Eye (tissue), 1 donor: ENCODE measurements at places on chromosomes 4 and X.

DNA sequence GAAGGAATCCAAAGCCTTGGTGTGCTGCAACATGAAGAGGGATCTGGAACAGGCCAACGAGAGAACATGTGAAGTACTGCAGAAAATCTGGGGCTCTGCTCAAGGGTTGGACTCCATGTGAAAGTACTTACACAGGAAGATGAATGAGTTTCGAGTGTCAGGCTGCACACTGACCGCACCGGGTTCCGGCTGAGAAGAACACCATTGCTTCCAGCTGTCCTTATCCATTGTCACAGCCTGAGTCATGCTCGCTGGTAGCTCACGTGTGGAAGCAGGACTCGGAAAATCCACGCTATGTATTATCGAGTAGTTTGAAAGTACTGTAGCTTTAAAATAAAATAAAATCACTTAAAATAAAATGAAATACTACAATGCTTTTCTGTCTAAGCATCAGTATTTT is 50.4 kb upstream of the TBL1X start:
- no peak for DNase-seq

GRCh38 chr4:185139736-185140135 is 3.3 kb upstream of the SLC25A4 start:
- DNase-seq, result no peak

DNA sequence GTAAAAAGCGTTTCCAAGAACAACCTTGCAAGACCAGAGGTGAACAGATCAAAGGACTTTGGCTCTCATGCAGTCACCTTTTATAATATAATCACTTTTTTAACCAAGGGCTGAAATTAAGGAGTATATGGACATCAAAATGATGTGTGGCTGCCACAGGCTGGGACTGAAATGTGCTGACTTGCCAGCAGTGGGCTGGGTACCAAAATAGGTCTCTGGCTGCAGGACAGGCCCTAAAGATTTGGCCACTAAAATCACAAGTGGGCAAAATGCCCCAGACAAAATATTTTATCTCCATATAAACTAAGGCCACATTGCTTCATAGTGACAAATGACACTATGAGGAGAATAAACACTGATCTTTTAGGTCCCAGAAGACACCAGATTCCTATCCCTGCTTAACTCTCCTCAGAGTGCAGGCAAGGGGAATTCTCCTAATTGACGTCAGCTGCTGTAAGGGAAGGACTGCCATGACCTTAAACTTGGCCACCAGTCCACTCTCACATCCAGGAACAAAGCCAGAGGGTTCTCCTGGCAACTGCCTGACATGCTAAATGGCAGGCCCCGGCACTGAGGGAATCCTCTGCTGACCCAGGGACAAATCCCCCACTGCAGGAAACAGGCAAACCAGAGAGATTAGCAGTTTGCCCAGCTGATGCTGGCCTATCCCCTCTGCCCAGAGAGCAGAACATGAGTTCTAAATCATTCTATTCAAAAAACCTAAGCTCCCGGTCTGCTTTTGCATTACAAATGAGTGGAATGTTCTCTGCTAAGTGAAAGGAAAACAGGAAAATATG is 155.8 kb downstream of the PPP3CA start:
- peak; percentile 61 for DNase-seq

- DNase-seq, result peak; percentile 82
Measured at GRCh38 chrX:102652031-102652688, 877 bp downstream of the GPRASP1 start.

DNA sequence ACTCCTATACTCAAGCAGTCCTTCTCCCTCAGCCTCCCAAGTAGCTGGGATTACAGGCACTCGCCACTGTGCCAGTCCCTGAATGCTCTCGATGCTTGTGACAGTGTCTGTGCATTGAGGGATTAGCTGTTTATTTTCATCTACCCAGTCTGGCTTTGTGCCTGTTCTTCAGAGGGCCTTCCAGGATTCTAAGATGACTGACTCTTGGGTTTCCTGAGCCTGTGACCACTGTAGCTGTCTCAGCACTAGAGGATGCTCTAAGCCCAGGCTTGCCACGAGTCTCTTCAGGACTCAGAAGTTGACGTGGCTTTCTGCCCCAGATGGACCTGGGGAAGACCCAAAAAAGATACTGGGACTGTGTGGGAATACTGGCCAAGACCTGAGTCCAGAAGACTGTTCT is 201.4 kb downstream of the ARHGAP10 start:
- DNase-seq, result no peak

DNA sequence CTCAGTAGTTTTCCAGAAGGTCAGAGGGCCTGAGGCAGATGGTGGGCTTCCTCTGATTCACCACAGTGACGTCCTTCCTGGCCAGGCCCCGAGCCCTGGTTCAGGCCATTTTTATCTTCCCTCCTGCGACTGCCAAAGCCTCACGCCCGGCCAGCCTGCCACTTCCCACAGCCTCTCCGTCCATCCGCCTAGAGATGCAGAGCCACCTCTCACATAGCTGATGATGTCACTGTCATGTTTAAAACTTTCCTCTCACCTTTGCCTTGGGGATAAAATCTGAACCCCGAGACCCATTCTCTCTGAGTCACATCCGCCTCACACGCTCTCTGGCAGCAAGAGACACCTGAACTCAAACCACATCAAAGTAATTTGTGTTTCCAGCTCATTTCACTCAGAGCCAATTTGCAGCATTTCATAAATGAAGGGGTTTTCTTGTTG is 175.3 kb downstream of the QDPR start:
- no peak for DNase-seq

DNA sequence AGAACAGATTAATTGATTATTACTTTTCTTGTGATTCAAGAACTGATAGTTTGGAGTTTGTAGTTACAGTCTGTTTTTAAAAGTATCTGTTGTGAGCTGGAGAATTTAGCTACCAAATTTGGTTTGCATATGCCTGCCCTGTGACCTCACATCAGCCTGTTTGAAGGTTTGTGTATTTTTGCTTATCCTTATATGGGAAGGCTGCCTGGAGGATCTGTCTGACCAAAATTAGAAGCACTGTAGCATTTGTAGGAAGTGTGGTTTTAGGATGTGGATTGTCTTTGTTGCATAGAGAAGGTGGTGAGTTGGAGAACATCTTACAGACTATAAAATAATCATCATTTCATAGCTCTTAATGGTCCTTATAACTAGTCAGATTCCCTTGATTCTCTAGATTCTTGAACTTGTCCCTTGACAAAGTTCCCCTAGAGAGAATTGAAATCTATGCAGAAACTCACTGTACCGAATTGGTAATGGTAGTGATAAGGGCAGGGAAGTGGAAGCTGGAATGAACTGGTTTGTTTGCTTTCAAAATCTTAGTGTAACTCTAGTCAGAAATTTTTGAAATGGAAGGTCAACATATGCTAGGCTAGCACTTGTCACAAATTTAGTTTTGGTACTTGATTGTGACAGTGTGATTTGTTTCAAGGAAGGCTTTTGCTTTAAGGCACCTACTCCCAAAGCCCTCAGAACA is 57.3 kb downstream of the SH3BGRL start:
- no peak for DNase-seq

DNA sequence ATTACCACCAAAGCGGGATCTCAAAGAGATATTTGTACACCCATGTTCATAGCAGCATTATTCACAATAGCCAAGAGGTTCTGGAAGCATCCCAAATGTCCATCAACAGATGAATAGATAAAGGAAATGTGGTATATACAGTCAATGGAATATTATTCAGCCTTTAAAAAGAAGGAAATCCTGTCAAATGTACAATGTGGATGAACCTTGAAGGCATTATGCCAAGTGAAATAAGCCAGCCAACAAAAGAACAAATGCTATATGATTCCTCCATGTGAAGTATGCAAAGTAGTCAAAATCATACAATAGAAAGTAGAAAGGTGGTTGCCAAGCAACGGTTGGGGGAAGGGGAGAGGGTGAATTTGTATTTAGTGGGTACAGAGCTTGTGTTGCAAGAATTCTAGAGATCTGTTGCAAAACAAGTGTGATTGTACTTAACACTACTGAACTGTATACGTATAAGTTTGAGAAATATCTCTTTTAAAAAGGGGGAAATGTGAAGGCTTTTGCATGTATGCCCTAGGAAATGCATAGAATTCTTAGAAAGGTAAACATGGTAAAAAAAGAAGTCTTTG is 5.0 kb upstream of the ZRSR2 start:
- no peak for DNase-seq

- DNase-seq, result no peak
Measured at GRCh38 chrX:37594755-37595382, 23.4 kb downstream of the LANCL3 start.

DNA sequence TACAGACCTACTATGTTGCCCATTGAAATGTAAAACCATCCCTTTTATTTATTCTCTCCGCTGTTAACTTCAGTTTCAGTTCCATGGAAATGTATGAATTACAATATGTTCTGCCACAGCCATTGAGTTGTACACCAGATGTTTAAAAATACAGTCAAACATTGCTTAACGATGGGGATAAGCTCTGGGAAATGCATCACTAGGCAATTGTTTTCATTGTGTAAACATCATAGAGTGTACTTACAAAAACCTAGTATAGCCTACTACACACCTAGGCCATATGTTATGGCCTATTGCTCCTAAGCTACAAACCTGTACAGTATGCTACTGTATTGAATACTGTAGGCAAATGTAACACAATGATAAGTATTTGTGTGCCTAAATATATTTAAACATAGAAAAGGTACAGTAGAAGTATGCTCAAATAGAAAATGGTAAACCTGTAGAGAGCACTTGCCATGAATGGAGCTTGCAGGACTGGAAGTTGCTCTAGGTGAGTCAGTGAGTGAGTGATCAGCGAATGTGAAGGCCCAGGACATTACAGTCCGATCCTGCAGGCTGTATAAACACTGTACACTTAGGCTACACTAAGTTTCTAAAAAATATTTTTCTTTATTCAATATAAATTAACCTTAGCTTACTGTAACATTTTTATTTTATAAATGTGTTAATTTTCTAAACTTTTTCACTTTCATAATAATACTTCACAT is 2.7 kb upstream of the PF4V1 start:
- DNase-seq, result no peak

GRCh38 chr4:112206431-112206830 is 25.2 kb upstream of the AP1AR start:
- DNase-seq, result no peak

GRCh38 chr4:95058991-95059390 is 301.2 kb downstream of the BMPR1B start:
- DNase-seq, result peak; percentile 83

- DNase-seq, result no peak
Measured at GRCh38 chr4:159071178-159071968, 31.5 kb upstream of the RAPGEF2 start.

GRCh38 chr4:126890383-126890782 is 742.4 kb upstream of the INTU start:
- no peak for DNase-seq

GRCh38 chr4:182884040-182884439 is 33.1 kb downstream of the DCTD start:
- no peak for DNase-seq

DNA sequence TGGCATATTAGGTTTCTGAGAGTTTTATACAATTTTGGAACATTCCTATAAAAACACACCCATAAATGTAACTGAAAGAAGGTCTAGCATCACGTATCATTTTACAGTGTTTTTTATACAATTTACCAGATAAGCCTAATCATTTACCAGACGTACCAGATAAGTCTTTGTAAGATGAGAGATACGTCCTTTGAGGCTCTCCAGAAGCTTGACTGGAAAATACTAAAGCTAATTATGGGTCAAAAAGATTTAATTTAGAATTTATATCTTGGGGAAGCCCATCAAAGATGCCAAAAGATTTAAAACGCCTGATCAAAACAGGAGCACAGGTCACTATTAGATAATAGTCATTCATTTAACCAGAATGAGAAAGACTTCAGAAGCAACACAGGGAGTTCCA is 55.0 kb downstream of the RGS12 start:
- DNase-seq, result no peak

DNA sequence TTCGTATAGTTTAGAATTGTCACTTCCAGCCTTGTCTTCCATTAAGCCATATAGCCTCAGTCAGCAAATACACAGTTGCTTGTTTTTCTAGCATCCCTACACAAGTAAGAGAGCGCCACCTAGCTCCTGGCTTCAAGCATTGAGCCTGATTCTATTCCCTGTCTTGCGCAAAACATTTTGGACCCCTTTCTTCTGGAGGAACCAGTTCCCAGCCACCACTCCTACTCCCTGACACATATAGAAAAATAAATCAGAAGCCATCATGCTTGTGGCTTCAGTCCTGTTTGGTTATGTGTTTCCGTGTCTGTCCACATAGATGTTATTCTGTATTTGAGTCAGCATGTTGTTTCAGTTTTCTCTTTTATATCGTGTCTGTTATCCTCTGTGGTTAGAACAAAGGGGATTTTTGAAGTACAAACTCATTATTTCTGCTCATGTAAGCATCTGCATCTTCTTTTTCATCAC is 59.9 kb downstream of the GK start:
- DNase-seq, result peak; percentile 67

- DNase-seq, result no peak
Measured at GRCh38 chr4:56375458-56375857, 11.8 kb downstream of the AASDH start.

DNA sequence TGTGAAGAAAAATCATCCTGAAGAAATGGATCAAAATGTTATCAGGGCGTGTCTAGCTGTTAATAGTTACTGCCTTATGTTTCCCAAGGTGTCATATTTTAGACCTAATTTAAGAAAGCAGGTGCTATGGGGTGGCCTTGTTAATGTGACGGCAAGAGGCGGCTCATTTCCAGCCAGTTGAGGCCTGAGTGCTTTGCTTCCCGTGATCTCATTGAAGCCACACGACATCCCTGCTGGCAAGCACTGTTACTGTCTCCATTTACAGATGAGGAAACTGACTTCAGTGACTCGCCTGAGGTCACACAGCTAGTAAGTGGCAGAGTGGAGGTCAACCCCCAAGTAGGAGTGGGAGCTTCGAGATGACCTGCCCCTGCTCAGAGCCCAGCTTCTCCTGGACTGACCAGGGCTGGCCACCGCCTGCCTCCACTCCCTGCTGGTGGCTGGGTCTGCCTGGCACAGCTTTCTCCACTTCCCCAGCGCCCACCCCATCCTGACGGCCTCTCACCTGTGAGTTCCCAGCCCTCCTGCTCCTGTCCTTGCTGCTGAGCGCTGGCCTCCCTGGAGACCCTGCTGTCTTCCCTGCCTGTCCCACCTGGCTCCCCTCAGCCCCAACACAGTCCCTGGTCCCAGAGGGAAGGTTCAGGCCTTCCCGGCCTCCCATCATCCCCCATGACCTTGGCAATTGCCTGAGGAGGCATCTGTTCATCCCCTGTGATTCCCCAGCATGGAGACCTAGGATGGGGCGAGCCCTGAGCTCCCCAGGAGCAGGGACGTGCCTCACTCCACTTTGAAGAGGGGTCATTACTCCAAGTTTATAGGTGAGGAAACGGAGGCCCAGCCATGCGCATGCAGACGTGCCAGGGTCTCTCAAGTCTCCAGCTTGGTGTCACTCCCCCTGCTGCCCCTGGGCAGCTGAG is 47.7 kb upstream of the SORCS2 start:
- no peak for DNase-seq

GRCh38 chr4:89379511-89380044 is 72.0 kb upstream of the GPRIN3 start:
- DNase-seq, result no peak

GRCh38 chrX:118976599-118977340 is 2.4 kb downstream of the LONRF3 start:
- DNase-seq, result peak; percentile 58

- no peak for DNase-seq
Measured at GRCh38 chr4:147539959-147540358, 59.1 kb downstream of the EDNRA start.

- no peak for DNase-seq
Measured at GRCh38 chr4:6426571-6427438, 45.6 kb downstream of the PPP2R2C start.
